ENCODE measurements at places on chromosomes 11 and 22. TPM values are rescaled to one million over a fixed set of nuclear protein-coding genes. Genes with fewer than 3 reads are reported as not detected.

- DNase-seq, result no peak
These were observed 200.6 kb upstream of the CTSC start for GRCh38 chr11:88538098-88538497.

DNA sequence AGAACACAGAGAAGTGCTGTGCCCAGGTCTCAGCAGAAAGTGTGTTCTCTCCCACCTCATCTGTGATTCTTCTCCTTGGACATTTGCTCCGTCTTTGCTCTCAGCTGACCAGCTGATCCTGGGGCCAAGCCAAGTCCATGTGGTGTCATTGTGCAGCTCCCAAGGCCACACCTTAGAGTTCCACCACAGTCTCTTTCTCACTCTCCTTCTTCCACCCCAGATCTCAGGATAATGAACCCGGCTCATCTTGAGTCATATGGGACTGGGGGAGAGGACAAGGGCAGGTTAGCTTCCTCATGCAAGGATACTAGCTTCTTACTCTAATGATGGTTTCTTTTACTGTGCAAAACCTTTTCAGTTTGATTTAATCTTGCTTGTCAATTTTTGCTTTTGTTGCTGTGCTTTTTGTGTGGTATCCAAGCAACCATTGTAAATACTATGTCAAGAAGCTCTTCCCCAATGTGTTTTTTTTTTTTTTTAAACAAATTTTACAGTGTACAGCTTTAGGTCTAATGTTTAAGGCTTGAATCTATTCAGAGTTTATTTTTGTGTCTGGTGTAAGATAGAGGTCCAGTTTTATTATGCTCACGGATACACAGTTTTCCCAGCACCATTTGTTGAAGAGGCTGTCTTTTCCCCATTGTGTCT is 75.0 kb upstream of the OR4B1 start:
- no peak for DNase-seq

DNA sequence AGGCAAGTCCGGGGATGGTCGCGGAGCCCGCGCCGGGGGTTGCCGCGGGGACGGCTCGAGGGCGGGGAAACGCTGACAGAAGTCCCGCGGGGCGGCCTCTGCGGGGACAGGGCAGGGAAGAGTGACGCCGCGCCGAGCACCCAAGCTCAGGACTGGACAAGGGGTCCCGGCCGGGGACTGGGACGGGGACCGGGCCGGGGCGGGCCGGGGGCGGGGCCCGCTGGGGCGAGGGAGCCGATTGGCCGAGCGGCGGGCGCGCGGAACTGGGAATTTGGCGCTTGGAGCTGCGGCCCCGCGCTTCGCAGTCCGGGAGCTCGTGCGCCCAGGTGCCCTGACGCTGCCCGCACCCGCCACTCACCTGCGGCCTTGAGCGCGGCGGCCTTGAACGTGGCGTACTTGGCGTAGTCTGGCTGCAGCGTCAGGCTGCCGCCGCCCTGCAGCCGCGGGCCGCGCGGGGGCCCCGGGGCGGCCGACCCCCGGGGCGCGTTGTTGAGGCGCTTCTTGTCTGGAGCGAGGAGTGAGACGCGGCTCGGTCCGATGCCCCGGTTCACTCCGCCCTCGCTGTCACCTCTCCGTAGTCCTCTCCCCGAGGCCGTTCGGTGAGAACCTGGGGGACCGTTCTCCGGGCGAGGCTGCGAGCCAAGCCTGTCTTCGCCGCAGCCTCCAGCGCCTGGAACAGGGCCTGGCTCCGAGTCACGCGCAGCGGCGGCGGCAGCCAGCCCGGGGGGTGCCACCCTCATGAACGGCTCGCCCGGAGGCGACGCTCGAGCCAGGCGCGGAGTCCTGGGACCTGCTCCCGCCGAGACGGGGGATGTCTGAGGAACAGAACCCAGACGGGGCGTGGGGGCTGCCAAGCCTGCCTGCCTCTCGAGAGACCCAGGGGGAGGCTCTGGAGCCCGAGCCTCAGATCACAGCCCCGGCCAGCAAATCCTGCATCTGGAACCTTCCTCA is 4.5 kb downstream of the SHISA8 start:
- no peak for DNase-seq

- no peak for DNase-seq
These were observed 156.1 kb upstream of the NECTIN1 start for GRCh38 chr11:119885067-119885466.

DNA sequence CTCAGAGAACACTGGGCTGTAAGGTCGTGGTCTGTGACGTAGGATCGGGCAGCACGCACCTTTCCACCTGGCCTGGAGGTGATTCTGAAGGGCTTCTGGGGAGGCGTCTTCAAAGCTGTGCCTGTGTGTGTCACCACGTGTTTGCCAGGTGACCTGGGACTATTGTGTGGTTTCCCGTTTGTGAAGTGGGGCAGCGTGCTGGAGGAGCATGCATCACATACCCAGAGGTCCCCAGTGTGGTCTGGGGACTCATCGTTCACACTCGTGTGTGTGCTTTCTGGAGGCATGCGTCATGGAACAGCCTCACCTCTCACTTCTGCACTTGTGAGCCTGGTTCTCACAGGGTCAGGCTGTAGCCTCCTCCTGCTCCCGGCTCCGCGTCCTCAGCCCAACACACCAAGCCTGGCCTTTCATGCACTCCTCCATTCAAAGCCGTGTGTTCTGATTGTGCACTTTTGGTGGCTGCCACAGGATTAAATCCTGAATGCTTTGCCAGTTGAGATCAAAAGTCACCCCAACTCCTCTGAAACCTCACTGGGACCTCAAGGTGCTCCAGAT is 106.3 kb downstream of the KCNQ1OT1 start:
- DNase-seq, result peak; percentile 39

GRCh38 chr11:67600324-67601029 is 6.3 kb upstream of the NDUFV1 start:
- no peak for DNase-seq

- DNase-seq, result no peak
These were observed 145.7 kb upstream of the TEAD1 start for GRCh38 chr11:12528487-12528886.

DNA sequence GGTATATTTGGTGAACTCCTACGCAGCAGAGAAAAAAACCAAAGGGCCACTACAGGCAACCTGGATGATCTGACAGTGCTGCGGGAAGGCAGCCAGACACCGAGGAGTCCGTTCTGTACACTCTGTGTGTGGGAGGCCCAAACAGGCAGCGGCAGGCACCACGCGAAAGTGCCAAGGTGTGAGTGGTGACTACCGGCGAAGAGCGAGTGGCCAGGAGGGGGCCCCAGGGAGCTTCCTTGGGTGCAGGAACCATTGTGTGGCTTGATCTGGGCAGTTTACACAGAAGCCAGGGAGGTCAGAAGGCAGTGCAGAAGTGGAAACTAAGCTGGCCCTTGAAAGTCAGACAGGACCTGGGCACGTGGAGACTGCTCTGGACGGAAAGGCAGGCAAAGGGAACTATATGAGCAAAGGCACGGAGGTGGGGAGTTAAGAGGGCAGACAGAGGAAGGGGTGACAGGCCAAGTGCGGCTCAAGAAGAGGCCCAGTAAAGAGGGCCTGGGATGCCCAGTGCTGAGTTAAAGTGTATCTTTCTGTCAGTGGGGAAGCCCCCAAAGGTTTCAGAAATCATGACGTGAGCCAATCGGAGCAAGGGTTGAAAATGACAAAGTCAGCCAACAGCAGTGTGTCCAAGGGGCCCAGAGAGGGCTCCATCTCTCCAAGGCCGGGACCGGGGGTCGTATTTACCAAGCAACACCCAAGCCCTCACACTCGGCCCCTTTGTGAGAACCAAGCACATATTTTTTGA is 10.6 kb downstream of the TMEM184B start:
- DNase-seq, result peak; percentile 61

DNA sequence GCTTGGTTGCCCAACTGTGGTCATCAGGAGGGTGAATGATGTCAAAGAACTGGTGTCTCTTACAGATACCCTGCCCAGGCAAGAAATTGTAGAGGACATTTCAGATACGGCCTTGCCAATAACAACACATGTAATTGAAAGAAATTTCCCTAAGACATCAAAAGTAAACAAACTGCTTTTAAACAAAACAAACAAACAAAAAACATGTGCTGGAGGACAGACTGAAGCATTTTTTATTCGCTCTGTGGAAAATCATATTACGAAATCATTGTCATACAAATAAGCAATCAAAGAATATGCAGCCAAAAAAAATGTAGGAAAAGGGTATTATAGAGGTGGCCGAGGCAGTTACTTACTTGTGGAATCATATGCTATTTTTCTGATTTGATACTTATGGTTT is 52.1 kb upstream of the MYEOV start:
- DNase-seq, result no peak

GRCh38 chr11:75504501-75504900 is 21.2 kb downstream of the GDPD5 start:
- no peak for DNase-seq

DNA sequence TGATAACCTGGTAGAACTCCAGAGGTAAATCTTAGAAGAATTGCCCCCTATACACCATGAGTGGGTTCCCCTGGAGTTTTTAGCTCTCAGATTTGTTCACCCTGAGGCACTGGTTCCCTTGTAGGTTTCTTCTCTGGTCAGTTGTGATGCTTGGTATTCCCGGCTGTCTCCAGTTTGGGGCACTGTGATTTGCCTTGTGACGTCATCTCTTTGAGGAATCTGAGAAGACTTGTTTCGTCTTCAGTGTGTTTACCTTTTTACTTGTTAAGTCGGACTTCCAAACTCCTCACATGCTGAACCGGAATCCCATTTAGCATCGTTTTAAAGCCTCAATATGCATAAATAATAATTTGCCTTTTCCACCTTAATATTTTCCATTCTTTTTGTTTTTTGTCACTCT is 54.4 kb downstream of the CECR2 start:
- DNase-seq, result no peak

GRCh38 chr11:38498721-38499120 is 1900.7 kb upstream of the RAG2 start:
- DNase-seq, result no peak

- DNase-seq, result no peak
These were observed 45.8 kb downstream of the ELFN2 start for GRCh38 chr22:37381489-37381888.

DNA sequence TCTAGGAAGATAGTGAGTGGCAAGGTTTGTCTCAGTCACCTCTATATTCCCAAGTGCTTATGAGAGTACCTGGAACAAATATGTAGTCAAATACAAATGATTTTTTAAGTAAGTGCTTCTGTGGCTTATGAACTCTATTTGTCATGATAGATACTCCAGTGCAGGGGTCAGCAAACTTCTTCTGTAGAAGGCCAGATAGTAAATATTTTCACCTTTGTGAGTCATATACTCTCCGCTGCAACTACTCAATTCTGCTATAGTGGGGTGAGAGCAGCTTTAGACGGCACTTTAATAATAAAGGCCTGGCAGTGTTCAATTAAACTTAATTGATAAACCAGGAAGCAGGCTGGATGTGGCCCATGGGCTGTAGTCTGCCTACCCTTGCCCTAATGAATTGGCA is 12.4 kb upstream of the CCDC34 start:
- DNase-seq, result no peak

- DNase-seq, result peak; percentile 77
These were observed 16.6 kb upstream of the MS4A6E start for GRCh38 chr11:60310407-60310998.

- DNase-seq, result no peak
These were observed 23.3 kb downstream of the ARL14EP start for GRCh38 chr11:30346068-30346688.

DNA sequence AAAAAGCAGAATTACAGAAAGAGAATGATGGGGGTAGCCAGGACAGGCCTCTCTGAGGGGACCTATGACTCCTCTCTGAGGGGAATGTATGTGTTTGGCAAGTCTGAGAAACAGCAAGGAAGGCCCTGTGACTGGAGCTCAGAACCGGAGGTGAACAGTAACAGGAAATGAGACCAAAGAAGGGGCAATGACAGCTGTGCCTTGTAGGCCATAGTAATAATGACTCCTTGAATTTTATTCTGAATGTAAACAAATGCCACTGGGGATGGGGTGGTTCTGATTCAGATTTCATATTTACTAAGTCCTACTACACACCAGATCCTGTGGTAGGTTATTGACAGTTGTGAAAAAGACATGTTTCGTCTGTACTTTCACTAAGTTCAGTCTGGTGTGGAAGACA is 52.8 kb upstream of the APOA1 start:
- DNase-seq, result no peak

DNA sequence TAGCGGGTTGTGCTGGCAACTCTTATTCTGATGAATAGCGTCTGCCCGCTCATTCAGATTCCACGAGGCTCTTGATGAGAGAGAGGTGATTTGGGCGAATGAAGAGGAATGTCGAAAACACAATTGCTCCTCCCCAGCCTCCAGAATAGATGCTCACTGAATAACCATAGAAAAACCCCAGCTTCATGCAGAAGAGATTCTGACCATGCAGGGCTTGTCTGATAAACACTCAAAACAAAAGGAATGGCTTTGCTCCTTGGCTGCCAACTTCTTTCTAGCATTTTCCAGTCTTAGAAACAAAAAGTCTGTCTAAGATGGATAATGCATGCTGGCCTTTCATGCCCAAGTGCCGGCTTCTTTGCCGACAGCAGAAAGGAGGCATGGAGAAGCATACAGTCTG is 569.5 kb downstream of the MN1 start:
- no peak for DNase-seq

GRCh38 chr22:31118046-31118820 is 4.5 kb upstream of the INPP5J start:
- no peak for DNase-seq

DNA sequence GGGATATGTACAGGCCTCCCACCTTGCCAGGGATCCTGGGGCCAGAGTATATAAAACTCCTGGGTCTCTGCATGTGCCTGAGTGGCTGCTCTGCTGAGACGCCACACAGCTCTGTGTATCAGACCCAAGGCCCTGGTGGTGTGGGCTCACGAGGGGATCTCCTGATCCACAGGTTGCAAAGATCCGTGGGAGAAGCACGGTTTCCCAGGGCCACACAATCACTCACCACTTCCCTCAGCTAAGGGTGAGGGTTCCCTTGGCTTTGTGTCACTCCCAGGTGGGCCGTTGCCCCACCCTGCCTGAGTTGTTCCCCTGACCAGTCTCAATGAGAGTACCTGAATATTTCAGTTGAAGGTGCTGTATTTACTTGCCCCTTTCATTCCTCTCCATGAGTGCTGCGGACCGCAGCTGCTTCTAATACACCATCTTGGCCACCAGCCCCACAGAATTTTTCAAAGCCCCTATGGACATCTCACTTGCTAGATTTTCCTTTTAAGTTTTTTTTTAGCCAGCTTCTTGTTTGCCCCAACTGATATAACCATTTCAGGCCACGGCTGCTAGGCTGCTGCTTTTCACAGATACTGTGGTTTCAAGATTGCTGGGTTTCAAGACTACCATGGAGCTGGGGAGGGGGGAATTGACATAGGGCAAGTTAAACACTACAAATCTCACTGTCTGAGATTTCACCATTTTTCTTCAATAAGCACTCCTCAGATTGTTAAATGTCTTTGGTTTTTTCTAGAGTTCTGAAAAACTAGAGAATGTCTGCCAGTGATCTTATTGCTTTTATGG is 13.7 kb upstream of the DEPDC7 start:
- no peak for DNase-seq

Gene OR51B2
- total RNA-seq, result not detected

Gene POU2AF2
- total RNA-seq, result not detected

Gene FIBIN
- 169 TPM for total RNA-seq

Gene APOBEC3G
- total RNA-seq, result 7.0 TPM

Gene C11orf71
- 4.9 TPM for total RNA-seq

Gene EIF3F
- 183 TPM for total RNA-seq
